ENCODE measurements at places on chromosomes 7 and 10.
A peak's percentile ranks its signal among the peaks of the same experiment; 100 is the strongest.

- DNase-seq = no peak
Observed at GRCh38 chr10:53619671-53620070, 847.1 kb upstream of the MBL2 start.

DNA sequence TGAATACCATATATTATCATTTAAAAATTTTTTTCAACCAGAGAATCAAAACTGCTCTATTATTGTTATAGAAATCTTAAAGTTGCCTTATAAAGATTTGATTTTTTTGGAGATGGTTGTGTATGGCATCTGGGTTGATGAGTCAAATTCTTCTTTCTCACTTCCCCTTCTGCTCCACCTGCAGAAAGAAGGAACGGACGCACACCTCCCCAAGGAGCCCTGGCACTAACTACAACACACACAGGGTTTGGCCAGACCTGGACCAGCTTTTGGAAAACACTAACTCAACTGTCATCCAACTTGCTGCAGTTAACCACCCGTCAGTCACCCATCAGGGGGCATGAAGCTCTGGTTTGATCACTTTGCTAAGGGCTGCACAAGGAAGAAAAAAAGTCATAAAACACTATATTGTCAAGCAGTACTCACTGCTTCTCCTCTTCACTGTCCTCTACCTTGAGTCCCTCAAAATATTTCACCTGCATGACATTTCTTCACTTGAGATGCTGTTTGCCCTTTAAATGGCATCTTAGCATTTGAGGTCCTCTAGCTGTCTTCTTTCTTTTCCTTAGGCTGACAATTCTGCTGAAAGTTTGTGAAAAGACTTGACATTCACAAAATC lies 266.7 kb upstream of the PHF14 start:
- DNase-seq = no peak

DNA sequence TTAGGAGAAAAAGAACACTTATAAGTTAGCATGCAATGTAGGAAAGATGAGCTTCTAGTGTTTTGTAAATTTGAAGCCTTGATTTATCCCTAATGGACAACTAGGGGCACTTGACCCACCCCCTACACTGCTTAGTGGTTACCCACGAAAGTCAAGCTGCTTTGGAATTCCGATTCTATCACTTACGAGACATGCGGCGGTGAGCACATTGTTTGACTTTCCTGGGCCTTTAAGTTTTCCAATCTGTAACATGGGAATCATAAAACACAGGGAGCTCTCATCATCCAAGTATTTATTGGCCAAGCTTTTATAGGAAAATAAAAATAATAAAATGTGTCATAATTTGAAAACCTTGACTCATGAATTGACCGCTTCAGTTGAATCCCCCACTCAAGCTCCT lies 78.7 kb upstream of the PDK4 start:
- DNase-seq = no peak

DNA sequence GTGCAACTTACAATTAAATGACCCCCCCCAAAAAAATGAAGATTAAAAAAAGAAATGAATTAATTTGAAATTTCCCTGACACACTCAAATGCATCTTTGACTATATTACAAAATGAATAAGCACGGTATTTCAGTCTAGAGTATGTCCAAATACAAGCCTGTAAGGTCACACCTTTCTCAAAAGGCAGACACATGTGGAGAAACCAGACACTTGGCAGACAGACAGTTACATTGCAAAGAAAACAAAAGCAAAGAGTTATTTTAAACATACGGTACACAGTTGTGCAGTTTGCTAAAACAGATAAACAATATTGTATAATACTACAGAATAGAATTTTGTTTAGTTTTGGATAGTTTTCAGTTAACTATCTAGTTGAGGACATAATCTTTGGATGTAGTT lies 153.0 kb downstream of the ATE1 start:
- DNase-seq = peak; percentile 62

DNA sequence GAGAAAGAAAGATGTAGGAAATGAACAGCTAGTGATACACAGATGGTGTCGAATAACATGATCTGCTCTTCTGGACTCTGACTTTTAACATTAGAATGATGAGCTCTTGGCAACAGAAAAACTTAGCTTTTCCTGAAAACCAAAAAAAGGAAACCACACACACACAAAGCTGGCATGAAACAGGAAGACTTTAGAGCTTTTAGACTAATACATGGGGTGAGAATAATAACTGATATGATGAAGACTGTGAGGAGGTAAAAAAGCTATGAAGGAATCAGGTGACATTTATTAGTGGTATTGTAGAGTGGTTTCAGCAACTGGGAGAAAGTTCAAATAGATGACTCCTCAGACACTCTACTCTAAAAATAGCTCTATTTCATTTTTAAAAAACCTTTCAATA lies 491.9 kb downstream of the PARD3 start:
- peak; percentile 55 for DNase-seq

DNA sequence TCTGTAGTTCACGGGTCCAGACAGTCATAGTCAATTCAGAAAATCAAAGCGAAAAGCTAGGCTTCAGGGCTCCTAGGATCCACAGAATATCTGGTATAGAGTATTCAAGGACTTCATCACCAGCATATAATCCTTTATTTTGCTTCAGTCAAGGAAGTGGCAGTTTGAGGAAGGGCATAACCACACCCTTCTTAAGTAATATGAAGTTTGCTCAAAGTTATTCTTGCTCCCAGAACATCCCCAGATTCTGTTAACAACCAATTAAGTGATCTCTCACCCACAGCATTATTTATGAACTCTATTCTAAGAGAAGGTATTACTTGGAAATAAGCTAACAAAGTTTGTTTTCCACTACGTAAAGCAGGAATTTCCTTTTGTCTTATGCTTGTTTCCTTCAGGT lies 13.2 kb downstream of the CWF19L1 start:
- no peak for DNase-seq

DNA sequence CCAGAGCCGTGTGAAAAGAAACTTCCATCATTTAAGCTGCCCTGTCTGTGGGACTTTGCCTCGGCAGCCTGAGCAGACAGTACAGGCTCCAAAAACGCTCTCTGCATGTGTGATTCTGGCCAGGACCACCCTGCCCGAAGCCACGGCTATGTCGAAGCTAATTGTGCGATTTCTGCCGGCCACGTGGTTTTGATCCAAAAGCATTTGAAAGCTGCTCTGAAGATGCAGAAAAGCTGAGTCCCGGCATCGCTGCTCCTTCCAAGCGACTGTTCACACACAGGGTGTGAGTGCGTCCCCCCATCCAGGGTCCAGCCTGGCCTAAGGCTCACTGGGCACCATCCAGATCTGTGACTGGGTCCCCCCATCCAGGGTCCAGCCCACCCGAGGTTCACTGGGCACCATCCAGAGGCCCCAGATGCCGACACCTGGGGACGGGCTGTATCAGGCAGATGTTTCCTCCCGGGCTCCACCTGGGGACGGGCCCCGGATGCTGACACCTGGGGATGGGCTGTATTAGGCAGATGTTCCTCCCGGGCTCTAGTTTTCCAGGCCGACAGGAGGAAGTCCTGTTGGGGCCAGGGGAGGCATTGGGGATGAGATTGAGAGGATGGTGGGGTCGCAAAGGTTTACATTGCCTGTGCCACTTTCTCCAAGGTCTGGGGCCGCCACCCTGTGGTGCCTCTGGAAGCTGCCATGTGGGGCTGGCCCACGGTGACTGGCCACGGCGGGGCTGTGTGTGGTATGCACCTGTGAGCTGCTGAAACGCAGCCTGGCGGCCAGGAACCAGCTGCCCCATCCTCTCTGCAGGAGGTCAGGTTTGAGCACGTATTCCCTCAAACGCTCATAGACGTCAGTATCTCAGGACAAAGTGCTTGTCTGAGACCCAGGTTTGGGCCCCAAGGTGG lies 527.4 kb downstream of the DNAJB6 start:
- DNase-seq = no peak

DNA sequence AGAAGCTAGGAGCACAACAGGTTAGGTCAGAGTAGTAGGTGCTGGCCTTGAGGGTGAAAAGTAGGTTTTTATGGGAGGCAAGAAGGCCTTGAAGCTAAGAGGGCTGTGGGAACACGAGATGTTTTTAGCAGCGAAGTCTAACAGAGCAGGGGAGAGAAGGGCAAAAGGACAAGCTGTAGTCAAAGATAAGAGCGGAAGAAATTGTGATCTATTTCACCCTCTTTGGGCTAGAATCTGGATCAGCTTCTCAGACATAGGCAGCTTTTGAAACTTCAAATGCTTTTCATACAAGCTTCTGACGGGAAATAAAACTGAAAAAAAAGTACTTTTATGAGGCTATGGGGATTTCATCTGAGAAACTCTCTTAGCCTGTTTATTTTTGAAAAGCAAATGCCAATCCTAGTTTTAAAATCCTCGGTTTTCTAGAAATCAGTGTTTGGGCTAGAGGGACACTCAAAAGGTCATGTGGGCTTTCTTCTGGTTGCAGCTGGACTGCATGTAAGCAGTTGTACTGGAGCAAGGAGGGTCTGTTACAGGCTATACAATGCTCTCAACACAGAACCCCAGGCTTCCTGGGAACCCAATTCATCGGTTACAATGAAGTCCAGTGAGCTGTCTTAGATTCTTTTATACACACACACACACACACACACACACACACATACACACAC lies 83.6 kb downstream of the RNF216 start:
- DNase-seq = no peak

GRCh38 chr10:77164616-77165311 lies 472.8 kb downstream of the KCNMA1 start:
- DNase-seq = no peak

Measured in fibroblast of gingiva (primary cell).